ENCODE measurements at places on chromosomes 5 and 9.

DNA sequence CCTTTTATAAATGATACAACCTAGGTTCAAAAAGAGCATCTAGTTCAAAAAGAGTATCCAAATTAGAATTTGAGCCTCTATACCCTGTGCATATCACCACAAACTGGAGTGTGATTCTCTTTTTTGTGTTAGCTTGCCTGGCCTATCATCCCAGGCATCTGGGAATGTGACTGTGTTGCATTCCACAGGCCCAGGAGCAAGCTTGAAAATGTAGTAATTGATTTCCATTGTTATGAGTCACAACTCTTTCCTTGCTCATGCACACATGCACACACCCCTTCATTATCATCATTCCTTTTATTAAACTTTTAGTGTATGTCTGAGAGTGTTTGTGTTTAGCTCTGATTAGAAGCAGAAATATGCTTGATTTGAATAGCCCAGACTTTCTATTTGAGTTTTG is 75.2 kb downstream of the FCHO2 start:
- peak; percentile 95 for DNase-seq

GRCh38 chr5:176538230-176538988 is 1.2 kb upstream of the RNF44 start:
- no peak for DNase-seq

DNA sequence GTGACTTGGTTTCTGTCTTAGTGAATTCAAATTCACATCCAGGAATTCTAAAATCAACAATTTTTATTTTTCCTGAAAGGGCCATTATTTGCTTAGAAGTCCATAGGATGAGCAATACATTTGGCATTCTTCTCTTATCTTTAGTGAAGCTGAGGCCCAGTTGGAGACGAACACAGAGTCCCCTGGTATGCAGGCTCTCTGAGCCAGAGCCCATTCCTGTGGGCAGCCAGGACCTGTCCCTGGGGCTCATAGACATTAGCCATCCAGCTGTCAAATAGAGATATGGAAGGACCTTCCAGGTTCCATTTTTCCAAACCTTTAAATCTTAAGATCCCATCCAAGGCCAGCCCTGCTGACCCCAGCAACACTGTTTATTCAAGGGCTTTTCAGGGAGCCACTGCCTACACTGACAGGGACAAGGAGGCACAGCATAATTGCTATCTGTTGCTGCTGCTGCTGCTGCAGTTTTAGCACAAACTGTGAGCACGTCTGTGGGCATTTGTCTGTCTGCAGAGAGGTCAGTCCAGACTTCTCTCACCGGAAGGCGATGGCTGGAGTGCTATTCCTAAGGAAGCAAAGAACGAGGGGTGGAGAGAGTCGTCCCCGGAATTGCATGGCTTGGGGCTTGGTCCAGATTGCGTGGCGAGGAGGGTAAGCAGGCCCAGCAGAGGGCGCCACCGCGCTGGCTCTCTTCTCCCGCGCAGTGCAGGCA is 639.0 kb downstream of the CCDC171 start:
- DNase-seq, result peak; percentile 96

- no peak for DNase-seq
Measured at GRCh38 chr5:8714861-8715260, 831.0 kb downstream of the SEMA5A start.

DNA sequence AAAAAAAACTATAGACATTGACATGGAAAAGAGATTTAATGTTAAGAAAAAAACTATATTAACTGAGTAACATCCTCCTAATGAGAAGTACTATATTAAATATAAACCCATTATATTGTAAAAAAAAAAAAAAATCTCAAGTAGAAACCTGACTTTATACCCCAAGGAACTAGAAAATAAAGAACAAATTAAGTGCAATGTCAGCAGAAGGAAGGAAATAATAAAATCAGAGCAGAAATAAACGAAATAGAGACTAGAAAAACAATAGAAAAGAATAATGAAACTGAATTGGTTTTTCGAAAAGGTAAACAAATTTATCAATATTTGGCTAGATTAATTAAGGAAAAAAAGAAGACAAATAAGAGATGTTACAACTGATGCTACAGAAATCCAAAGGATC is 329.1 kb upstream of the ZNF608 start:
- no peak for DNase-seq

GRCh38 chr9:121945849-121946248 is 147.3 kb downstream of the TTLL11 start:
- peak; percentile 81 for DNase-seq

- no peak for DNase-seq
Measured at GRCh38 chr5:146889169-146889568, 10.6 kb upstream of the PPP2R2B start.

DNA sequence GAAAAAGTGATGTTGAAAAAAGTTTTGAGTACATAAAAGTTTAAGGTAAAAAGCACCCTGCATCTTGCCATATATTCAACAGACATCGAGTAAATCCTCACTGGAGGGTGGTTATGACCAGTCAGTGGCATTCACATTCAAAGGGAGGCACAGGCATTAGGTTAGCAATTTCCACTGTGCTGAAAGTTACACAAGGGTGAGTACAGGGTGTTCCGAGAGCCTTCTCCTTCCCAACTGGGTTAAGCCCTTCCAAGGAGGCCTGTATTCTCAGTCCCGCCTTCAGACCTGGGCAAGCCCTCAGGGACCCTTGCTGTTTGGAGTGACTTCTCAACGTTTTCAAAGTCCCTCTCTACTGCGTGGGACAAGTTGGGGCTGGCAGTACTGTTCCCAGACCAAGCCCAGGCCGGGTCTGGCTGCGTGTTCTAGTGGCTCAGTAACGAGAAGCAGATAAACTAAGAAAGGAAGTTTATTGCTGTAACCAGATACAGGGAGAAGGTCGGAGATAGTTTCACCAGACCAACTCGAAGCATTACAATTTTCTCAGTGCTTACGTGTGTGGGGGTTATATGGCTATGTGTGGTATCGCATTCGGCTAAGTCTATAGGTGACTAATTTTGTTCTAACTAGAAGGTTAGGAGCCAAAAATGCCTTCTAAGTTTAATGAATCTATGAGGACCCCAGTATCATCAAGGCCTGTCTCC is 13.0 kb upstream of the SETX start:
- DNase-seq, result peak; percentile 27

GRCh38 chr5:58366461-58366860 is 93.4 kb downstream of the PLK2 start:
- peak; percentile 33 for DNase-seq

- DNase-seq, result no peak
Measured at GRCh38 chr9:74322661-74323314, 174.3 kb upstream of the RORB start.

DNA sequence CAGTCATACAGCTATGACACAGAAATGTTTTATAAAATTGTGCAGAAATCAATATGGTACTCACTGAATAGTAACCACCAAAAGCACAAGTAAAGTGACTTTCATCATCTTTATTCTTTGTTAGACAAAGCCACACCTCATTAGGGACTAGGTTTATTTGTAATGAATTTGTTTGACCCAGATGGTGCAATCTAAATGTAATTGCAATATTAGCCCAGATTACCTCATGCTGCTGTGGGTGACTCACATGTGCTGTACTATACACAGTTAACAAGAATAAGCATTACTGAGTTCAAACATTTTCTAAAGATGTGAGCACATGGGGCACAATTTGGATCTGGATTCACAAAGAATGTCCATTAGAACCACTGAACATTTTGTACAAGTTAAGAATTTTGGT is 759.3 kb upstream of the TYRP1 start:
- DNase-seq, result no peak

DNA sequence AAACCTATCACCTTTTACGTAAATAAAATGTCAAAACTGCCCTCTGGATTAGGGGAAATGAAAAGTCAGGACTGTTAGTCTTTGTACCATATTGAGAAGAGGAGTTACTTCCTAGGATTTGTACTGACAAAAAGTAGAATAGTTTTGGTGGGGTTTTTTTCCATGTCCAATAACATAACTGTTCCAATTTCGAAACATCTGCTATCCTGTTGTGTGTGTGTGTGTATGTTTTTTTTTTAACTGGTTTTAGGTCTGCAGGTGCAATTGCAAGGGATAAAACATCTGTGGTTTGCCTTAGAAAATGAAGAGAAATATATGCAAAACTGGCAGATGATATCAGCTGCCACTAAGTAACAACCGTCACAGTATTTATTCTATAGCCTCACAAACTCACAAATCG is 506.8 kb downstream of the NFIB start:
- no peak for DNase-seq

GRCh38 chr5:159094745-159095144 is 5.0 kb downstream of the EBF1 start:
- peak; percentile 35 for DNase-seq

DNA sequence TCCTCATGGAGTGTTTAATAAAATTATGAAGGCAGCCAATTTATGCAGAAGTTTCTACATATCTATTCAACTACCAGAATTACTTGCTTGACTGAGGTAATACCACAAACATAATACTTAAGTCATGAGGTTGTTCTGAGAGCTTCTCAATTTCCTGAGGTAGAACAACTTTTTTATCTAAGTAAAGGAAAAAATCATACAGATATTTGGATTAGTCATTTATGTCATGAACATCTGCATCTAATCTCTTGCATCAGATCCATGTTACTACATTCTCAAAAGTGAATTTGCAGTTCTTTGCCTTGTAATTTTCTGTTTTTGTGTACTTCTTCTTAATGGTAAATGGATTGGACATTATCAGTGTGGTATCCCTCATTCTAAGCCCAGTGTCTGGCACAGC is 60.4 kb upstream of the RGMB start:
- peak; percentile 40 for DNase-seq

DNA sequence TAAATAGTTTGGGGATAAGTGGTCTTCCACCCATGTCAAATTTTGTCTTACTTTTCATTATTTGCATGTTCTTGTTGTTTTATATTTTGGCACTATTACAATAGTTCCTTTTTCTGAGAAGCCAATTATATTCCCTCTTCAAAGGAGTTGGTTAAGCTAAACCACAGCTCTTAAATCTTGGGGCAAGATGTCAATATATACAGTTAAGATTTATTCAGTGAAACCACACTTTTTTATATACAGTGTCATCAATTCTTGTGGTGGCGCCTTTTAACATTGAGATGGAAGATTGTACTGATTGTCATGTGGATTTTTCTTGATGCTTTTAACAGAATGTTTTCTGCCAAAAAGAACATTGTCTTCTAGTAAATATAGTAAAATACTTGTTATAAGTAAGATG is 104.1 kb downstream of the MTREX start:
- no peak for DNase-seq

DNA sequence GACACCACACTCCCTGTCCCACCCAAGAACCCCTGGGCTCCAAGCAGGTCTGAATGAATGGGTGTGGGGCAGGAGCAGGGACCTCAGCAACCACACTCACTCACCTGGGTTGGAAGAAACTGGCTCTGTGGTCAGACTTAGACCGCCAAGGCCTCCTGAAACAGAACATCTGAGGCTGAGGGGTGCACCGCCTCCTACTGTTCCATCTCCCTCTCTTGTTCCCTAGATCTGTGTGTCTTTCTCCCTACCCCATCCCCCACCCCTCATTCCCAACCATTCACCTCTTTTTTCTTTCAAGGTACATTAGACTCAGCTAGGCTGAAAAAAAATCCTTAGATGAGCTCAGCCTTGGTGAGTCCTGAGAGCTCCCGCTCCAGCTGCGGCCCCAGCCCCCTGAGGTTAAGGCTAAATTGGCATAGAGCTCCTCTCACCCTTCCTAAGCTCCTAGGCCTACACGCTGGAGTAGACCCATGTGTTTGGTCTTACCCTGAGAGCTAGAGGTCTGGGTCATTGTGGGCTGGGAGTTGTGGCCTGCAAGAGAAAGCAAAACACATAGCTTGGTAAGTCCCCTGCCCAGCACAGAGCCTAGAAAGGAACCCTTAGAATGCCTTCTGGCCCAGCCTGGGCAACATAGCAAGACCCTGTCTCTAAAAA is 4.8 kb downstream of the ECSCR start:
- no peak for DNase-seq

DNA sequence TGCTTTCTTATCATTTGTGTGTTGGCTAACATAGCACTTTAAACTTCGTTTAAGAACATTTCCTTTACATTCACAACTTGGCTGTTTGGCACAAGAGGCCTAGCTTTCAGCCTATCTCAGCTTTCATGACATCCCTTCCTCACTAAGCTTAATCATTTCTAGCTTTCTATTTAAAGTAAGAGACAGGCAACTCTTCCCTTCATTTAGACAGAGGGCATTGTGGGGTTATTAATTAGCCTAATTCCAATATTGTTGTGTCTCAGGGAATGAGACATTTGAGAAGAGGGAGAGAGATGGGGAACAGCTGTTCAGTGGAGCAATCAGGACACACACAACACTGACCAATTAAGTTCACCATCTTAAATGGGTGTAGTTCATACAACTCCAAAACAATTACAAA is 51.0 kb upstream of the OR2K2 start:
- DNase-seq, result no peak

GRCh38 chr5:80139466-80139972 is 104.4 kb downstream of the THBS4 start:
- no peak for DNase-seq

GRCh38 chr5:52452098-52452497 is 335.6 kb upstream of the ITGA1 start:
- no peak for DNase-seq

DNA sequence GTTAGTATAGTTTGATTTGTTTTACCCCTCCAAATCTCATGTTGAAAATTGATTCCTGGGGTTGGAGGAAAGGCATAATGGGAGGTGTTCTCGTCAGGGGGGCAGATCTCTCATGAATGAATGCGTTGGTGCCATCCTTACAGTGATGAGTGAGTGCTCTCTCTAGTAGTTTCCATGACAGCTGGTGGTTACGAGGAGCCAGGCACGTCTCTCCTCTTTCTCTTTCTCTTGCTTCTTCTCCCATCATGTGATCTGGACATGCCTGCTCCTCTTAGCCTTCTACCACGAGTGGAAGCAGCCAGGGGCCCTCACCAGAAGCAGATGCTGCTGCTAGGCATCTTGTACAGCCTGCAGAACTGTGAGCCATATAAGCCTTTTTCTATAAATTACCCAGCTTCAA is 454.1 kb downstream of the EFNA5 start:
- DNase-seq, result no peak

GRCh38 chr9:16619402-16619801 is 251.1 kb downstream of the BNC2 start:
- no peak for DNase-seq

- DNase-seq, result no peak
Measured at GRCh38 chr5:14545308-14545707, 36.3 kb upstream of the OTULINL start.

- no peak for DNase-seq
Measured at GRCh38 chr9:114737847-114738246, 55.9 kb upstream of the TEX48 start.

DNA sequence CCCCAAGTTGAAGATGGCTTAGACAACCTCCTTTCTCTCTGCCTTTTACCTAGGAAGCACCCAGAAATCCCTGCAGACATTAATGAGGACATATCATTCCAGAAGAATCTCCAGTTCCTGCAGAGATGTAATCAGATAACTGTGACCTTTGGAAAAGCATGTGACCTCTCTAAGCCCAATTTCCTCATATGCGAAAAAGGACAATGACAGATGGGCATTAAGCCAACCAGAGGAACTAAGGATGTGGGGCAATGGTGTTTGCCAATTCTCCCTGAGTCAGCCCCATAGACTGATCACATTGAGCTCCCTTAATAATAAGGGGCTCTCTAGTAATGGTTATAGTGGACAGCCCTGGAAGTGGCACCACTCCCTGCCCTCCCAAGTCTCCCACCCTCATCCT is 10.1 kb upstream of the FOXI1 start:
- DNase-seq, result peak; percentile 40

Data from EH (cell line).